ENCODE measurements at places on chromosomes 2 and 18. TPM values are rescaled to one million over a fixed set of nuclear protein-coding genes. Genes with fewer than 3 reads are reported as not detected.
A peak's percentile ranks its signal among the peaks of the same experiment; 100 is the strongest.

The UGT1A3 gene
- not detected for total RNA-seq

DNA sequence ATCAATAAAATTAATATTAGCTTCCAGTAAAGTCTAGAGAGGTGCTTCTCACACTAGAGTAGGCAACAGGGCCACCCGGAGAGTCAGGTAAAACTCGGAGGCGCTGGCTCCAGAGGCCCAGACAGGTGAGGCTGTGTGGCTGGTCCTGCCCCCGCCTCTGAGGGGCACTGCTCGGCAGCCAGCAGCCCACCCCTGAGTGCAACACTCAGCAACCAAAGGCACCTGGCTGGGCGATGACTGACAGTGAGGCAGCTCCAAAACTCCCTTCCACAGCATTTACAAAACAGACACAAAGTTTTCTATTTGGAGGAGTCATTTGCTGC is 138.8 kb upstream of the ID2 start:
- no peak for DNase-seq
- H3K4me3 ChIP-seq = no peak overlapping the region
- peak overlapping the region; percentile 76 for H3K27ac ChIP-seq
- no peaks in the 10 kb centered on the region for H3K27me3 ChIP-seq
- no peaks in the 10 kb centered on the region for H3K36me3 ChIP-seq

DNA sequence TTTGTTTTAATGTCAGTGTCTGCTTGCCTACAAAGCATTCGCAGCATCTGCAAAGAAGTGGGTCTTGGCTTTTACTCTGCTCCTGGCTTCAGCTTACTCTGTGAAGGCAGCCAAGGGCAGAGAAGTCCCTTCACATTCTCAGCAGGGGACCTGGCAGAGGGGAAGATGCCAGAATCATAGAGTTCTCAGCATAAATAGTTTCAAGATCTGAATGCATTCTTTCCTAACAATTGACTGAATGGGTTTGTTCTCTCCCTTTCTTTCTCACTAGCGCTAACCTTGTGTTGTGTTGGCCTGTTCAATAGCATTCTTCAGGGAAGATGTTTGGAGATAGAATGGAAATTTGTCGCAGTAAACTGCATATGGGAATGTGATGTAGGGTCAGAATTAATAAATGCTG is 106.9 kb downstream of the FARSB start:
- no peaks in the 10 kb centered on the region for H3K36me3 ChIP-seq
- no peak for DNase-seq
- no peak overlapping the region for H3K27ac ChIP-seq
- H3K4me1 ChIP-seq = no peaks in the 10 kb centered on the region

DNA sequence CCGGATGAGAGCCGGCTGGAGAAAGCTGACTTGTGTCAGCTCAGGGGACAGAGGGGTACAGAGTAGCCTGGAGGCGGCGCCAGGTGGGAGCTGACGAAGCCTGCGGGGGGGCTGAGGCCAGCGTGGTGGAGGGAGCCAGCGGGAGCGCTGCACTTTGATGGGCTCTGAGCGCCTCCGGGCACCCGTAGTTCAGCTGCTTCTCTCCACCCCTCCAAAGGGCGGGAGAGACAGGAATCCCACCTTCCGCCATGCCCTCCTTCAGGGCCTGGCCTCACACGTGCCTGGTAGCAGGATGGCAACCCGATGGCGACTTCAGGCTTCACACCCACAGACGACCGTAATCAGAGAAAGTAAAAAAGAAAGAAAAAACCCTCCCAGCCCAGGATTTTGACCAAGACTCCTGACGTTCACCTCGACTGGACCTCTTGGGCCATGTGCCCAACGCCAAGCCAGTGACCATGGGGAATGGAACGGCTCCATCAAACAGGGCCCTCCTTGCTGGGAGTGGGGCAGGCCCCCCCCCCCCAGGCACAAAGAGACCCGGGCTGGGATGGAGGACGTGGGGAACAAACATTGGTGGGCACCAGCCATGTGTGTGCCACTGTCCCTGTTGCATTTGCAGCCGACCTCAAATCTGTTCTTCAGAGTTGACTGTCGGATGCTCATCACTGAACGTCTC is 60.7 kb upstream of the ASAP2 start:
- no peaks in the 10 kb centered on the region for H3K36me3 ChIP-seq
- DNase-seq = no peak
